CD4-positive, alpha-beta T cell treated with Interferon alpha-2 for 1 hour (primary cell): ENCODE measurements at places on chromosomes 7 and 10.

- DNase-seq, result no peak
Measured at GRCh38 chr10:123998197-123999141, 94.9 kb downstream of the CHST15 start.

DNA sequence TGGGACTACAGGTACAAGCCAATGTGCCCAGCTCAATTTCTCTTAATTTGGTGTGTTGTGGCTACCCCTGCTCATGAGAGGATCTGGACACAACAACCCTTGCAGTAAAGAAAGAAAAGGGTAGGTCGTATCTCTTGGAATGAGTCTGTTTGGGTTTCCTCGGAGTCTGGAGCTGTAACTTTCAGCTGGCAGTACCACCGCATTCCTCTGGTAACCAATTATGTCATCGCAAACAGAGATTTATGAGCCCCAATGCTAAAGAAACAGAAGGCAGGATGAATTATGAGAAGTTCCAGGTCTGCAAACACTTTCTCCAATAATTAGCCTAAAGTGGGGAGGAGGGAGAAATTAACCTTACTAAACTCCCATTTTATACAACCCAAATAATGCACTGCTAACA lies 186.6 kb upstream of the NRP1 start:
- DNase-seq, result no peak

DNA sequence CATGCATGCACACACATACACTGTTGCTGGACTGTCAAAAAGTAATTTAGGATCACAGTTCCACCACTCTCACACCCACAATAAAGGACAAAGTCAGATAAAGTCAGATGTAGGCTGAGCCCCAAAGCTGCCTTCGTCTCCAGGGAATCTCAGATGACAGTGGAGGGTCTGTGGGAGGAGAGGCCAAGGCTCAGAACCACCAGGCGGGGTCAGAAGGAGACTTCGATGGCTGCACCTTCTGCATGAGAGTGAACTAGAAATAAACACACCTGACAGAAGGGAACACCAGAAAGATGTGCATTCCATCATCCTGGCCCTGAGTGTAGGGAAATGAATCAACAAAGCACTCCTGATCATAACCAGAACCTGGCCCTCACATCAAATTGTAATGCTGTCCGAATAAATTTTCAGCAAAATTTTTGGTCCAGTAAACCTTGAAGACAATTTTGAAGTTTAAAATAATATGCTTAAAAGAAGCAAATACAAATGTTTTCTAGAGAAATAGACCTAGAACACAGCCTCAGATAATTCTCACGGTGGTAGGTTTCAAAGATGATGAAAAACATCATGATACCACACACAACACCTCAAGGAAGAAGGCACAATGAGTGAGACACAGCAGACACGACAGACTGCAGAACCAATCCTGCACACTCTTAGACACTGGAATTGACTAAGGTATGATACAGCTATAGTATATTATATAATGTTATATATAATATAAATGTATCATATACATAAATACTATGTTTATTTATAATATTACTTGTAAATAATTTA lies 269.8 kb upstream of the KLF6 start:
- DNase-seq, result no peak

GRCh38 chr10:125325326-125325725 lies 165.0 kb upstream of the CTBP2 start:
- no peak for DNase-seq

- DNase-seq, result no peak
Measured at GRCh38 chr10:121418126-121418777, 180.0 kb downstream of the FGFR2 start.

DNA sequence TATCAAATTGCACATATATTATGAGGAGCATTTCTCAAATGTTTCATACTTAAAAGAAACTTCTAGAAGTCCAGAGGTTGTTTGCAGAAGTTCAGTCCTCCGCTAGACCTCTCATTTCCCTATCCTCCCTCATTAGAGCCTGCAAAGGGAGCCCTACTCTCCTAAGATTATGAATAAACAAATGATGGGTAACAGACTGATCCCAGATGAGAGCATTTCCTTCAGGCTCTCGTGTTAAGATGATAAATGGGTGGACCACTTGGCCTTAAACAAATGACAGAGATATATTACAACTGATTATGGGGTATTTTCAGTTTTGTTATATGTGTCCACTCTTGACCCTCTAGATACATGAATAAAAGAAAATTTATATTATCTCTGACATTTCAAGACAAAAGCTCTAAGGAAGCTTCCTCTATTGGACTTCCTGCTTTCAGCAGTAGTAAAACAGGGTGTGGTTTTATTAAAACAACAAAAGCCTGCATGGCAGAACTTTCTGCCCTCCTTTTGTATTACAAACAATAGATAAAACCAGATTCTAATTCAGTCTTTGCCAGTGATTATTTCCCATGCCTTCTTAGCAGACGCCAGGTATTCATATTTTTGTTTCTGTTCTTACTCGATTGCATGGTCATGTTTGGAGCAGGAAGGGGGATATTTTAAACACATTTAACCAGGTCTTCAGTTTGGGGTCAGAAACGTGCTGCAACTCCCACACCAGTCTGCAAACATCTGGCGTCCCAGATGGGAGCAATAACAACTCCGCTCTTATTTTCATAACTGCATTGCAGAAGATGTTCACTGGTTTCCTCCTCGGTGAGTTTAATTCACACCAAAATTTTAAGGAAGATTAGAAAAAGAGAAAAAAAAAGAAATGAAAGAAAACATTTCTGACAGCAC lies 52.4 kb upstream of the FAM204A start:
- no peak for DNase-seq

DNA sequence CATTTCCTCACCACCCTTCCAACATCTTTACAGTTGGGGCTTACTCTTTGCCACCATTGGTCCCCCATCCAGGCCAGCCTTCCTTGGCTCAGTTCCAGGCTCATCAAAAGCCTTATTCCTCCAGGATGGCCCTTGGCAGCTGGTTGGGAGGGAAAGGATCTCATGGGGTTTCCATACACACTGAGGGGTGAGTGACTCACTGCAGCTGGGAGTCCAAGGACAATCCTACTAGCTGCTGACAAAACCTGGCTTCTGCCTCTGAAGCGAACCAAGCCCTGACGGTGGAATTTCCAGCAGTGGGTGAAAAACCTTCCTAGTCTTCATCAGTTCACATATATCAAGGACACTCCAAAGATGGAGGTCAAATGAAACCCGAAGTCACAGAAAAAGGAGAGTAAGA lies 22.9 kb downstream of the CRHR2 start:
- DNase-seq, result no peak

DNA sequence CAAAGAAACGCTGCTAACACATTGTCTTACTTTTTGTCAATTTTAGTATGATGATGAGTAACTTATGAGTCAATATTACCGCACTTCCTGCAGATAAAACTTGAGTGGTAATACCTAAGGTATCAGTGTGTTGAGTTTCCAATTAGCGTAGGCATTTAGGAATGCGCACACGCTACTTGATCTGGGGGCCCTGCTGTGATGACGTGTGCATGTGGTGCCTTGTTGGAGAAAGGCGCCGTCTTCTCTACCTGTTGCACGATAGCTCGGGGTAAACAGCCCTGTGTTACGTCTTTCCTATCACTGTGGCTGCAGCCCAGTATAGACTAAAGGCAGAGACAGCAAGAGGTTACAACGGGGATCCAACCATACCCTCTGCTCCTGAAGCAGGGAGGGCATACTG lies 476.8 kb upstream of the ADARB2 start:
- no peak for DNase-seq

- no peak for DNase-seq
Measured at GRCh38 chr7:33114976-33115375, 5.8 kb upstream of the RP9 start.

DNA sequence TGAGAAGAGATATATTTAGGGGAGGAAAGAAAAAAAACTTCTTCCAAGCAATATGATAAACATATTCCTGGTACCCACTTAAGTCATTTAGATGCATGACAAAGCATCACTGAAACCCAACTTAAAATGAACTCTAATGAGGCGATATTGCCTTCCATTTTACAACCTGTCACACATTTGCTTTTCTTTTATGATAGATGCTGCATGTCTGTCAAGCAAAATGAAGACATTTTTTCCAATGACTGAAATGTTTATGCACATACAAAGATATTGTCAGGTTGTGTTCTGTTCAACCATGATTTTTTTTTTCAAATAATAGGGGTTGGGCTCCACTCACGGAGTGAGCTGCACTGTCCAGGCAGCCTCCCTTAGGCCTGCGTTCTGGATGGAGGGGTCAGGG lies 894.4 kb downstream of the SORCS3 start:
- no peak for DNase-seq

- no peak for DNase-seq
Measured at GRCh38 chr7:84021292-84021908, 173.2 kb downstream of the SEMA3A start.

GRCh38 chr10:93177511-93177910 lies 103.8 kb downstream of the CYP26A1 start:
- DNase-seq, result no peak

DNA sequence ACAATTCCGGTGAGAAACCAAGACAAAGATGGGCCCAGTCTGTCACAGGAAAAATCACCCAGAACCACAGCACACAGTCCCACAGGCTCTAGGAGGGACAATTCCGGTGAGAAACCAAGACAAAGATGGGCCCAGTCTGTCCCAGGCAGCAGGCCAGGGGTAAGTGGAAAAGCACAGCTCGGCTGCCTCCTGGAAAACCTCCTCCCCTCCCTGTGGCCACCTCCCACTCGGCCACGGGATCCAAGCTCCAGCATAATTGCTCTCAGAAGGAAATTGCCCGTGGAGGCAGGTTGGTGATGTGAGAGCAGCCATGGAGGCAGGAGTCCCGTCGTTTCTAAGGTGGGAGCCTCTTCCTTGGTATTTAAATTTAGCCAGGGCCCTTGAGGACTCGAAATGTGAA lies 95.7 kb downstream of the PLXNA4 start:
- DNase-seq, result no peak

- DNase-seq, result peak; percentile 16
Measured at GRCh38 chr7:106041140-106041717, 70.9 kb downstream of the SYPL1 start.

GRCh38 chr7:98448766-98449165 lies 47.9 kb upstream of the BAIAP2L1 start:
- no peak for DNase-seq

GRCh38 chr7:106270122-106270977 lies 14.4 kb downstream of the NAMPT start:
- no peak for DNase-seq

DNA sequence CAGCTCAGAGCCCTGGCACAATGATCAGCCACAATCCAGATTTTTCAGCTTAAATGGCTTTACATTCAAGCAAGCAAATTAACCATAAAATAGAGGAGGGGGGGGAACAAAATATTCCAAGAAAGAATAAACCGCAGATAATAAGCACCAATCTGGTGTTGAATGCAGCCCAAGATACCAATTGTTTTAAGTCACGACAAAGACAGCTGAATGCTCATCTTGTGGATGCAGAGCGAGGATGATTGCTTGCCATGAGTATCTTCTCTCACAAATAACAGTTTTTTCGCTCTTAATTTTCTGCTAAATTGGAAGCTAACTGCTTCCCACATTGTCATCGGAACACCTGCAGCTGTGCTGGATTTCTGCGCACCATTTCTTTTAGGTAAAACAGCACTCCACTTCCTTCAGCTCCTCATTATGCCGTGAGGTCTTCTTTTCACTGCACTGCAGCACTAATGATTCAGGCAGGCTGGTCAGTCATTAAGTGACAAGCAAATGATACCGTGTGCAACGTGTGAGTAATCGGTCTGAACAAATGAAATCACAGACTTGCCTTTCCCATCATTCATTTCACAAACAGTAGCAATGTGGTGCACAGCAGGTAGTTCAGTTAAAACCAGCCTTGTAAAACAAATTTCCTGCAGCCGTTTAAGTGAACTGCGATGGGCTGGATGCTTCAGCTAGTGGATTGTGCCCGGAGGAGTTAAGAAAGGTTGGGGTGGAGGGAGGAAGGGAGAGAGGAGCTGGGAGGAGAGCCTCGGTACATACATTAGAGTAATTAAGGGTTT lies 106.4 kb upstream of the CDCA7L start:
- DNase-seq, result no peak

DNA sequence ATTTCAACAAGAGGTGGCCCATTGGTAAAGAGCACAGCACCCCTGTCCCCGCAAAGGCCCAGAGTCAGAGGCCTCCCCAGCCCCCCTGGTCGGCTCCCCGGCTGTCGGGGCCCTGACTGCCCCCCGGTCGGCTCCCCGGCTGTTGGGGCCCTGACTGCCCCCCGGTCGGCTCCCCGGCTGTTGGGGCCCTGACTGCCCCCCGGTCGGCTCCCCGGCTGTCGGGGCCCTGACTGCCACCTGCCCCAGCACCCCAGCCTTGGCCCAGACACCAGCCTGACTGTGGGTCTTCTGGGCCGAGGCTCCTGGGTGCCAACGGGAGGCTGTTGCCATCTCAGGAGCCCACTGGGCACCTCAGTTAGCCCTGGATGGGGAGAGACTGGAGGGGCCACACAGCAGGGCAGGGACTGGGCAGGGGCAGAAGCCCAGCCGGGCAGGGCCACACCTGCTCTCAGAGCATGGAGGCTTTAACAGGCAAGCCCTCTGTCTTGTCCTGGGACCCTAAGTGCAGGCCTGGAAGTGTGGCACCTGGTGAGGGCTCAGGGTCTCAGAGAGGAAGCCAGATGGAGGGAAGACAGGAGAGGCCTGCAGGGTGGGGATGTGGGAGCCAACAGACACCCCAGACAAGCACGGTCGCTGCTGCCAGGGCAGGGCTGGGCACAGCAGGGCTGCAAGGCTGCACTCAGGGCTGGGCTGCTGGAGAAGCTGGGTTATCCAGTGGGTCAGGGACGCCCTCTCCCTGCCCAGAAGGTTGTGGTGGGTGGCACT lies 56.5 kb downstream of the JAKMIP3 start:
- DNase-seq, result no peak

- DNase-seq, result no peak
Measured at GRCh38 chr10:46077141-46077554, 31.1 kb upstream of the MSMB start.

DNA sequence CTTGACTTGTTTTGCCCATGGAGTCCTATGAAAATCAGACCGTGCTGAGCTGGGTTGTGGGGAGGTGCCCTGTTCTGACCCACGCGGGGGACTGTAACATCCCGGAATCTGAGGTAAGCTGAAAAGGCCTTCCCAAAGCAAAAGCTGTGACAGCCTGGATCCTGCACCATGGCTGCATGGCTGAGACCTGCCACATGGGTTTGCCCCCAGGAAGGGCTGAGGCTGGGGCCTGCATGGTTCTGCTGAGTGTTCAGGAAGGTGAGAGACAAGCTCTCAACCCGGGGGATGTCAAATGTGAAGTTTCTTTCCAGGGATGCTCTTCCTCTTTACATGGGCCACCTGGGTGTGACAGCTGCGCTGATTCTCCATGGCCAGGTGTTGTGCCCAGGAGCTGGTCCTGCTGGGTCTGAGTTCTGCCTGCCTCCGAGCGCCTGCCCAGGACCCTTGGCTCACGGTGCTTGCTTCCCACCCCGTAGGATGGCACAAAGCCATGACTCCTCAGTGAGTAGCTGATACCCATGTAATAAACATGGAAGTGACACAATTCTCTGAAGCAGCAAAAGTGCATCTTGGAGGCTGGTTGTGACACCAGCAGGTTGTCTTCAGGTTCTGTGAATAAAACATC lies 58.3 kb downstream of the VIPR2 start:
- DNase-seq, result no peak
